Activated naive CD4-positive, alpha-beta T cell treated with anti-CD3 and anti-CD28 coated beads for 36 hours (primary cell): ENCODE measurements at places on chromosomes 7 and 10.

- peak; percentile 75 for DNase-seq
These were observed 61.7 kb upstream of the PPIF start for GRCh38 chr10:79285315-79286197.

- DNase-seq: no peak
These were observed 9.5 kb upstream of the UBE3C start for GRCh38 chr7:157129200-157129599.

GRCh38 chr10:11610166-11610825 lies 1.2 kb downstream of the USP6NL start:
- DNase-seq: no peak

GRCh38 chr10:43162604-43163003 lies 24.4 kb downstream of the CSGALNACT2 start:
- no peak for DNase-seq
